ENCODE measurements at places on chromosomes 12 and 14.

GRCh38 chr14:102277874-102278630 is 26.9 kb downstream of the MOK start:
- no peak for DNase-seq

DNA sequence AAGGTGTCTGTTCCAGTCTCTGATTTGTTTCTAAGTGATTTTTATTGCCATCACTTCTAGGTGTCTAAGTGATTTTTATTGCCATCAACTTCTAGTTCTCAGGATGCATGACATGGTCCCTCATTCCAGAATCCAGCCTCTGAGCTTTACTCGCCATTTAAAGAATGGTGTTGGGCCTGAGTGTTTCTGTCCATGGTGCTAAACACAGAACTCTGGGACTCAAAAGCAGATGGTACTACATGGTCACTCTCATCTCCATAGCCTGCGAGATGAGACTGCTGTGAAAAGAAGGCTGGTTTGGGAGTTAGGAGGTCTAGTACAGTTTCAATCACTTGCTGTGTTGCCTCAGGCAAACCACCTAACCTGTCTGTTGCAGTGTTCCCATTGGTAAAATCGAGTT is 276.6 kb downstream of the NRXN3 start:
- no peak for DNase-seq

- no peak for DNase-seq
Observed at GRCh38 chr12:92221656-92222315, 76.1 kb upstream of the BTG1 start.

GRCh38 chr12:122891661-122892525 is 4.0 kb downstream of the VPS37B start:
- DNase-seq = no peak

GRCh38 chr12:38689195-38689594 is 216.2 kb downstream of the CPNE8 start:
- no peak for DNase-seq

- no peak for DNase-seq
Observed at GRCh38 chr12:63155375-63155774, 4.4 kb upstream of the AVPR1A start.

GRCh38 chr14:73752297-73752992 is 38.3 kb upstream of the PNMA1 start:
- no peak for DNase-seq

GRCh38 chr14:68728342-68729106 is 64.3 kb downstream of the ZFP36L1 start:
- no peak for DNase-seq

GRCh38 chr12:40439771-40440492 is 215.1 kb downstream of the LRRK2 start:
- DNase-seq = no peak

GRCh38 chr14:94320243-94320642 is 2.9 kb downstream of the SERPINA6 start:
- DNase-seq = peak; percentile 19

- no peak for DNase-seq
Observed at GRCh38 chr12:95653771-95654546, 102.7 kb upstream of the USP44 start.

DNA sequence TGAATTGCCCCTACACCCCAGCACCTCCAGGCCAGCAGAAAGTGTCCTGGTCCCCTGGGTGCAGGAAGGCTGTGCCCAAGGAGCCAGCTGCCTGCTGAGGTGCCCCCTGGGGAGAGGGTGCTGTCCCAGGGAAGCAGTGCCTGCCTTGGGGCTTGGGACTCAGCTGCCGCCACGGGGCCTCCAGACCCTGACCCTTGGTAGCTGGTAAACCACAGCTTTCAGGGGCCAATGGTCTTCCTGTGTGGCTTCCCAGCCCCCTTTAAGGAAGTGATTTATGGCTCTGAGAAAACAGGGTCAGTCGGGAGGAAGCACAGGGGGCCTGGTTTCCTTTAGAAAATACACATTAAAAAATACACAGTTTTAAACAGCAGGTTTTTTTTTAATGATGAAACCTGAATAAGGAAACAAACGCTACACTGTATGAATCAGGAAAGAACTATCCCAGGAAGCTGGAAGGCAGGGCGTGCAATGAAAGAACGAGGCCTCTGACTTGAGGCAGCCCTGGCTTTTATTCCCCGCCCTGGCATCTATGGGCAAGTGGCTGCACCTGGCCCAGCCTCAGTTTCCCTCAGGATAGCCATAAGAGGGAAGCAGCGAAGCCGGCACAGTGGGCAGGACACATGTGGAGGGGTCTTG is 40.6 kb upstream of the EML1 start:
- no peak for DNase-seq

- no peak for DNase-seq
Observed at GRCh38 chr12:108214486-108214885, 85.4 kb downstream of the WSCD2 start.

Measured in SHP77 treated with DMSO at 0.1 percent for 48 hours (cell line).